Activated CD4-positive, CD25-positive, alpha-beta regulatory T cell (primary cell): ENCODE measurements at places on chromosomes 13 and 19.

- no peak for DNase-seq
Observed at GRCh38 chr13:23463661-23464060, 30.2 kb upstream of the SACS start.

GRCh38 chr13:46561691-46562090 is 8.7 kb downstream of the LRCH1 start:
- no peak for DNase-seq

- DNase-seq, result no peak
Observed at GRCh38 chr13:73411067-73411809, 352.4 kb downstream of the KLF5 start.

- peak; percentile 43 for DNase-seq
Observed at GRCh38 chr19:11797491-11797890, 832 bp upstream of the ZNF491 start.

GRCh38 chr13:44312834-44313551 is 60.6 kb upstream of the SERP2 start:
- no peak for DNase-seq

- no peak for DNase-seq
Observed at GRCh38 chr13:101217086-101217485, 199.2 kb downstream of the NALCN start.

DNA sequence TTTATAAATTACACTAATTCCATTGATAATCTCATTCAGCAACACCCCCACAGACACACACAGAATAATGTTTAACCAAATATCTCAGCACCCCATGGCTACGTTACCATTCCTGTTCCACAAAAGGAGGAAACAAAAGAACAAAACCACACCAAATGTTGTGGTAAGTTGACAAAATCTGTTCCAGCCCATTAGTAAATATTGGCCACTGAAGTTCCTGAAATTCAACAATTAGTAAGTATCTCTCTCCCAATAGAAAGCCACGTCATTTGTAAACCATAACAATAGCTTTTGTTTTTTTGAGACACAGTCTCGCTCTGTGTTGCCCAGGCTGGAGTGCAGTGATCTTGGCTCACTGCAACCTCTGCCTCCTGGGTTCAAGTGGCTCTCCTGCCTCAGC is 2.3 kb upstream of the FCAR start:
- no peak for DNase-seq

GRCh38 chr13:25630329-25630900 is 258.6 kb downstream of the ATP8A2 start:
- DNase-seq, result no peak

DNA sequence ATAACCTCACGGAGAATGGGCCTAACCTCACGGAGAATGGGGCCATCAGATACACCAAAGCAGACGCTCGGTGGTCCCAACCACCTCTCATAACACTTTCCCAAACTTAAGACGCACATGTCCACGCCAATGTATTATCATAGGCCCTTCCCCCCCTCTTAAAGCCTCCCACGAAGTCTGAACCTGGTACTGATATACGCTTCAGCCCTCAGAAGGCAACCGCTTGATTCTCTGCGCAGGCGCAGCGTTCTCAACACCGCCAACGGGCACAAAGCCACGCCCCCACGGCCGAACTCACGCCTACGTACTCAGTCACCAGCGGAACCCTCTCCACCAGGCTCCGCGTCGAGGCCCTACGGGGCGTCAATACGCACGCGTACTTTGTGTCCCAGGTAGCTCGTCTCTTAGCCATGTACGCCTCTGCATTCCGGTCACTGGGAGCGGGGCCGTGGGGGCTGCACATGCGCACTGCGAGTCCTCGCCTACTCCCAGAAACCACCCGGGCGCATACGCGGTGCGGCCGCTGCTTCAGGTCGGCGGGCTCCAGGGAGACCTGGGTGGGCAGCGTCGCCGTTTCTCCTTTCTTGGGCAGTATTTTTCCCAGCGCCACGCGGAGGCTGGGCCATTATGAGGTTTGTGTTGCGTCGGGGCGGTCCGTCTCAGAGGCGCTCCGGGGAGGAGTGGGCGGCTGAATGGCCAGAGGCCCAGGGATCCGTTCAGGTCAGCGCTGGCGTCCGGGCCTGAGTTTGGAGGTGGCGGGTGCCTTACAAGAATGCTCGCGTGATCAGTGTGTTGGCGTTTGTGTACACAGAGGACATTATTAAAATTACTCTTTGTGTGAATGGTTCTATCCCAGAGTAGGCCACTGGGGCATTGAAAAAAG is 25.3 kb downstream of the ZNF582 start:
- peak; percentile 64 for DNase-seq

DNA sequence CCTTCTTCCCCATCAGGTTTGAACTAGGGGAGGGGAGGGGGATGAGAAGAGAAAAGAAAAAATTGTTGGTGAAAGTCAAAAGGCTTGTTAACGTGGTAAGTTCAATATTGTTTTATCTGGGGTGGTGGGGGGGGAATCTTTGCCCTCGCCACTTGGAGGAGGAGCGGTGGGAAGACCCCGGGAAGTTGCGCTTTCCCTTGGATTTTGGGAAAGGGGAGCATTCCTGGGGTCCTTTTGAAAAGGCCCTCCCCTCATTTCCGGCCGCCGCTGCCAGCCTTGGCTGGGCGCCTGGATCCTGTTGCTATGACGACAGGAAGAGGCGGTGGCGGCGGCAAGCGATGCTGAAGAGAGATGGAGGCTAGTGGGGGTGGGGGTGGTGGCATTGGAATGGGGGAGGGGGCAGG is 4.6 kb upstream of the CACNG8 start:
- no peak for DNase-seq

DNA sequence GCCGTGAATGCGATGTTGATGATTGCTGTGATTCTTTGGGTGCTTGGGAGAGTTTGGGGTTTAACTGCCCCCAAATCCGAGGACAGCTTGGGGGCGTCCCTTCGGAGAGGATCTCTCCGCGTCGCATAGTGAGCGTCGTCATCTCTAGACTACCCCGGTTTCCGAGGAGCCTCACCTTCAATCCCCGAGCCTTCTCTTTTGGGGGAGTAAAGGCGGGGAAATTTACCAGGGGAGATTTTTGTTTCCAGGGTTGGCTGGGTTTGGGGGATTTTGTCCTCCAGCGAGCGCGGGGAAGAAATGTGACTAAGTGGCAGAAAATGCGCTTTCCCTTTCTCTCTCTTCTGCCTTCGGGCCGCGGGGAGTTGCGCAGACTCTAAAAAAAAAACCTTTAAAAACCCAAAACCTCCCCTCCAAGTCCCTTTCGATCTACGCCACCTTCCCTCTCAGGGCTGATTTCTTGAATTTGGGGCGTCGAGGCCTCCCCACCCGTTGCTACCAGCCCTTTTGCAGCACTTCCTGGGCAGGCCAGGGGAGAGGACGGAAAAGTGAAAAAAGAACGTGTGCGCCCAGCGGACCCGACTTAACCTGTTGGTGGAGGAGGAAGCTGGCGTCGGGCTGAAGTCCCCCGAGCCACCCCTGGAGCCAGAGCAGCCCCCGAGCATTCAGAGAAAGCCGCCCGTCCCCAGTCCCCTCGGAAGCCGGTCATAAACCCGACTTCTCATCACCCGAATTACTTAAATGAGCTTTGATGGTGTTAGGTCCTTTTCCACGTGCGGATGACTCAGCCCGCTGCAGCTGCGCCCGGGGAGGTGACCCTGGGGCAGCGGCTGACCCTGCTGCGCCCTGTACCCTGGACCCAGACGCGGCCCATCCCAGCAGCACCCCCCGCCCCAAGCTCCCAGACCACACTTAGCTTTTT is 17.7 kb downstream of the NFIX start:
- DNase-seq, result no peak

- DNase-seq, result no peak
Observed at GRCh38 chr13:92849381-92849780, 377.2 kb upstream of the GPC6 start.

GRCh38 chr19:49588365-49589122 is 2.4 kb upstream of the PRR12 start:
- DNase-seq, result no peak

GRCh38 chr13:31930490-31930889 is 101.1 kb upstream of the FRY start:
- no peak for DNase-seq

GRCh38 chr13:42924344-42924743 is 67.7 kb downstream of the EPSTI1 start:
- DNase-seq, result no peak

GRCh38 chr19:13965926-13966683 is 13.8 kb downstream of the DCAF15 start:
- no peak for DNase-seq
